ENCODE measurements at places on chromosomes 16 and 17.

GRCh38 chr16:31269541-31269940 lies 9.8 kb downstream of the ITGAM start:
- no peak for DNase-seq

GRCh38 chr17:2796164-2797125 lies at the start of gene RAP1GAP2:
RAP1GAP2 (plus strand) TSS chr17:2796438; CDS start chr17:2796528, 90 bp downstream.
- peak; percentile 19 for DNase-seq

- no peak for DNase-seq
These were observed 18.6 kb downstream of the PRCD start for GRCh38 chr17:76558198-76559095.

- DNase-seq, result no peak
These were observed 85.0 kb upstream of the ATF7IP2 start for GRCh38 chr16:10300905-10301304.

DNA sequence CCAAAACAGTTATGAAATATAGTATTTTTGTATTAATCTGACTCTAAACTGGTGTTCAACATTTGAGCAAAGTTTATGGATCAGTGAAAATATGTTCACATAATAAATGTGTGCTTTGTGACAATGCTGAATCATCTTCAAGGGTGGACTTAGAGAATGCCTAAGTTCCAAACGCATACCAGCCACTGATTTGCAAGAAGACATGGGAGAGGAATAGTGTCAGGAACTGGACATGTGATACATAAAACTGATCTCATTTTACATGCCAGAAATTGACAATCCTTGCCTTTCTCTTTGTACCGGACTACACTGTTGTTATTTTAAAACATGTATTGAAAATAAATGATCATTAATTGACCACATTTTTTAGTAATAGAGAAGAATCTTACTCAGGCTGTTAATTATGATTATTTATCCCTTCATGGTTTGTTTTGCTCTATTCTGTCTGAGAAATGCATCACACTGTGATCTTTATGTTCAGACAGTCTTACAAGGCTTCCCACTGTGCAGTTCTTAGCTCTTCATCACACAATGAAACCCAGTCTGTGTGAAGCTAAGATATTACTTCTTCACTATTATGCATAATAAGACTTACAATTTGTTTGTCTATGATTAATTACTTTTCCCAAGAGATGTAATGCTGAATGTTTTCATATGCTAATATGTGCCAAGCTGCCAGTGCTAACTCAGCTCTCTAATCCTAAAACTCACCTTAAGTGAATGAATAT lies 1180.6 kb upstream of the CDH8 start:
- DNase-seq, result no peak
